Germinal center (tissue), 1 donor: ENCODE measurements at places on chromosomes 1 and 21.

DNA sequence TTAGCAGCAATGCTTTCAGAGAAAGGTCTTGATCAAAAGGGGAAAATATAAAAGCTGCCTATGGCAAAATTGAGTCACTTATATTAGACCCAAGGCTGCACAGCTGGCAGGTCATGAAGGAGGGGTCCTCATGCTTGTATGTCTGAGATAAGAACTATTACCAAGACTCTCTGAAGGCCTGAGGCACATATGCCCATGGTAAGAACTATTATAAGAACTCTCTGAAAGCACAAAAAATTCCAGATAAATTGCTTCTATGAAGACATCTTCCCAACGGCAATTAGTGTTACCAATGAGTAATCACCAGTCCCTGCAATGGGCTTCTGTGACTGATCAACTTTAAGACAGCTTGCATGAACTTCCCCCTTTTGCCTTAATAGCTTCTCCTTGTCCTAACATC is 42.8 kb upstream of the LRIF1 start:
- DNase-seq: no peak

DNA sequence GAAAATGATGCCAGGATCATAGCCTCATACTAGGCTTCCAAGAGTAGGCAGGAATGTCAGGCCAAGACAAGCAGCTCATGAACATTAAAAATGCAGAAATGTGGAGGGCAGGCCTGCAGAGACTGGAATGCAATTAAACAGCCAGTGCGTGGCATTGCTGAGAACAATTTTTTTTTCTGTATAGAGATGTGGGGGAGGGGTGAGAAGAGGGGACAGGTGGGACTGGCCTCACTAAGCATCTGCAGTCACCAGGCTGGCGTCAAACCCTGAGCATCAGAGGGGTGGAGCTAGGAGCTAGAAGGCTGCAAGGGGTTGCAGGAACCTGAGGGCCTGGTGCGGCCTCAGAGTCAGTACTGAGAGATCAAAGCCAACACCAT is 114.1 kb downstream of the TNR start:
- no peak for DNase-seq

DNA sequence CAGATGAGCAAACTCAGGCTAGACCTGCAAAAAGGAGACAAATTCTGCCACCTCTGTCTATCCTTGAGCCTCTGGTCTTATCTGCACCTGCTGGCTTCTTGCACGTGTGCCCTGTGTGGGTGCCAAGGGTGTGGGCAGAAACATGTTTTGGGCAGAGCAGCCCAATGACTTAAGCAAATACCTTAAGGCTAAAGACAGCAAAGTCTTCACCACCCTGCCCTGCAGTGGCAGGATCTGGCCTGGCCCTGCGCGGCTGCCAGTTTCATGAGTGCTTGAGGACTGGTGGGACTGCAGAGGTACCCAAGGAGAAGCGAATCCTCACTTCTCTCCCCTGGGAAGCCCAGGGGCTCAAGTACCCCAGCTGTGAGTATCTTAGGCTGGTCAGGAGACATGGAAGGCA is 3.8 kb upstream of the SLC26A9 start:
- no peak for DNase-seq

GRCh38 chr1:3846541-3846940 is 10.5 kb downstream of the CEP104 start:
- DNase-seq: no peak

DNA sequence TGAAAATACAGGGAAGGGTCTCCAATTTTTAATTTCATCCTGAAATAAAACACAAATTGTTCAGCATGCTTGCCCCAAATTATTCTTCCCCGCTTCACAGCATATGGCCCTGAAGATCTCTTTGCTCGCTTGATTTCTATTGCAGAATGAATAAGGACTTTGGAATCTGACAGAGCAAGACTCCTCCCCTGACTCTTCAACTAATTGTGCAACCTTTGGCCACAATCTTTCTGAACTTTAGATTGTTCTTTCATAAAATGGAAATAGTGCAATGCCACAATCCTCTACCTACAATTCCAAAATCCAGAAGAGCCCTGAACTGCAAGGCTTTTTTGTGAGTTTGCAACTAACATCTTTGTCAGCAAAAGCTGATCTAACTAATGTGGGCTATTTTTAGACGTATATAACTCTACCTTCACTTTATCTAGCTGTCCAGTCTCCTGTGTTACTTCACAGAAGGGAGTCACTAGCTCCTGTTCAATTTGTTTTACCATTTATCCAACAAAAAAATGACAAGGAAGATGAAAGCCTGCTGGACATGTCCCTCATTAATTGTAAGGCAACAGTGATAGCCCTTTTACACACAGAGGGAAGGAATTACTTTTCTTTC is 13.4 kb downstream of the RNASEL start:
- no peak for DNase-seq

GRCh38 chr1:30586671-30587070 is 136.7 kb downstream of the MATN1 start:
- no peak for DNase-seq

DNA sequence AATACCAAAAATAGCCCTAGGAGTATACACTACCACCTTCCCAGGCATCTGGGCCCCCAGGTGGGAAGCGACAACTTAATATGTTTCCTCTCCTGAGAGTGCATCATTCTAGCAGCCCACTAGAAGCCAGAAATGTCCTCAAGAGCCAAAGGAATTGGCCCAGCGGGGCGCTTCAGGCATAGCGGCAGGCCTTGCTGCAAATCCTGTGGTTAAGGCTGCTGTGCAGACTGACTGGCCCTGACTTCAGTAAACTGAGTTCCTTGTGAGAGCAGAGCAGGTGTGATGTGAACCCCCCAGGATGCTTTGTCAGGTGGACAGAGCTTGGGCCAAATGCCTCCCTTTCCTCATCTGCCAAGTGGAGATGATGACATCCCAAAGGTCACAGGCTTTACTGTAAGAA is 29.7 kb upstream of the LDLRAP1 start:
- no peak for DNase-seq

DNA sequence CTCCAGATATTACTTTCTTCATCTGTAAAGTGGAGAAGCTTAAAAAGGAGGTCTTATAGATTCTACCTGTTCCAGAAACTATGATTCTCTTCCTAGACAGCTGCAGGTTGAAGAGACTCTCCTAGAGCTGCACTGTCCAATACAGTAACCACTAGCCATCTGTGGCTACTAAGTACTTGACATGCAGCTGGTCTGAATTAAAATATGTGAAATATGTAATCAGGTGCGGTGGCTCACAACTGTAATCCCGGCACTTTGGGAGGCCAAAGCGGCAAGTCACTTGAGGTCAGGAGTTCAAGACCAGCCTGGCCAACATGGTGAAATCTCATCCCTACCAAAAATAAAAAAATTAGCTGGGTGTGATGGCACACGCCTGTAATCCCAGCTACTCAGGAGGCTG is 15.8 kb downstream of the APP start:
- DNase-seq: no peak

GRCh38 chr1:93015590-93015989 is 54.3 kb upstream of the DIPK1A start:
- DNase-seq: no peak

DNA sequence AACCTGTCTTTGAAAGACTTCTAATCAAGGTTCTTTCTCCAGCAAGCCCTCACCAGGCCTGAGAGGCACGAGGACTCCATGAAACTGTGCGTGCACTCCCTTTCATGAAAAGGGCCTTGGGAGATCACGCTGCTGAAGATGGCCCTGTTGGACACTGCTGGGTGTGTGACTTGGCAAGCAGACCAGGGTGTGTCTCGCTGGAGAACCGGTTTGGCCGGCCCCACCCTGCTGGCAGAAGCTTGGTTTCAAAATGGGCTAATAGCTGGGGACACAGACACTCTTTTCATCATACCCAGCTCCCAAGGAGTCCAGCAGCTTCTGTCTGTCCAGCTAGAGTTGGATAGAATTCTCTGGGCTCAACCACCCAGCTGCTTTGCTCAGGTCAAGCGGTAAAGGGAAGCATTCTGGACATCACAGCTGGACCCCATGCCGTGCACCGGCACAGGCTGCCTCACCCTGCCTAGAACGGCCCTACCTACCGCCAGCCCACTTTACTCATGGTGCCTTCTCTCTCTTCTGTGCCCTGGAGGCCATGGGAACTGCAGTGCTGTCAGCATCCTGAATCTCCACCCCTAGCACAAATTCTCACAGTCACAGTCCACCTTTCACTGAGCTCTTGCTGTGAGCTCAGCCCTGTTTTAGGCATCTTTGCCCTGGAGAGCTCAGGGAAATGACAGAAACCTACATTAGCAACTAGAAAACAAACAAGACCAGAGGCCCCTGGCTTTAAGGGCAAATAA is 24.6 kb downstream of the PKP1 start:
- DNase-seq: no peak

- no peak for DNase-seq
Measured at GRCh38 chr1:29548091-29548490, 311.8 kb downstream of the PTPRU start.

GRCh38 chr21:33383056-33383888 is 19.9 kb upstream of the IFNGR2 start:
- DNase-seq: peak; percentile 57
